Mesothelial cell of epicardium (in vitro differentiated cells): ENCODE measurements at places on chromosomes 1 and 21. TPM values are rescaled to one million over a fixed set of nuclear protein-coding genes. Genes with fewer than 3 reads are reported as not detected.

DNA sequence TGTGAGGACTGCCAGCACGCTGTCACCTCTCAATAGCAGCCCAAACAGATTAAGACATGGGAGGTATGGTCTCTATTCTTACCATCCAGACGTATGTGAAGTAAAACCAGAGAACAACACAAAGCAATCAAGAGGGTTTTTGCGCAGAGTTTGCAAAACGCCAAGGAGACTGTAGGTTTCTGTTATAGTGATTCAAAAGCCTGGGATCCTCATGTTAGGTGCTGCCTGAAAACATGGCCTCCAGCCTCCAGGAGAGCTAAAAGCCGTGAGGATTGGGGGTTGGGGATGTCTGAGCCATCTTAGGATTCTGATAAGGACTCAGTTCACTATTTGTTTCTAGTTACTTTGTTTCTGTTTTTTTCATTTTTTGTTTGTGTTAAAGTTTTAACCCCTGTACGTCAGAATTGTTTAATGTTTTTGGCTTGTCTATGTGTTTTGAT, 4.2 kb upstream of the CCT8 start:
- no peak overlapping the region for H3K4me3 ChIP-seq
- H3K27me3 ChIP-seq: no peaks in the 10 kb centered on the region
- DNase-seq: no peak
- H3K27ac ChIP-seq: no peak overlapping the region
- H3K36me3 ChIP-seq: no peaks in the 10 kb centered on the region

- H3K36me3 ChIP-seq: peaks cover 3% of the 10 kb centered on the region
- H3K27me3 ChIP-seq: no peaks in the 10 kb centered on the region
- DNase-seq: no peak
- no peak overlapping the region for H3K27ac ChIP-seq
Measured at GRCh38 chr1:11940260-11940921, 5.9 kb downstream of the PLOD1 start.

Gene IL19
- total RNA-seq: not detected in 3 replicates

Gene TMEM51
- total RNA-seq: 10.4 to 11.2 TPM (median 10.9 TPM) in 3 replicates

DNA sequence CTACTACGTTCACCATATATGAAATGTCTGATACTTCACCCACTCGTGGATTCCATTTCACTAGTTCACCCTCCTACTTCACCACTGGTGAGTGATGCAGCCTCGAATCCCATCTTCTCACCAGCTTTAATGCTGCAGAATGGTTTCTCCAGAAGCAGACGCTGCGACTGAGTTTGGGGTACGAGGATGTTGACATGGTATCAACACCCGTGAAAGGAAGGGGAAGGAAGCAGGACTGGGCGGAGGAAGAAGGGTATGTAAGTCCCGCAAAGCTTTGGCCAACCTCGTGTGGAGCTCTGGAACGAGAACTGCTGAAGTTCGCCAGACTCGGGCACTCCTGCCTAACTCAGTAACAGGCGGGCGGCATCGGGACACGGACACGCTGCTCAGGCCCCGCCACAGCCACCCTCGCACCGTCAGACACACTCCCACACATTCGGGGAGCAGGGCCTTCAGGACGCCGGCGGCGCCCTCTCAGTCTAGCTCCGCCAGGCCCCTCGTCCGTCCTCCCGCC, 833 bp upstream of the DIP2A start:
- peak overlapping the region; percentile 95 for H3K27ac ChIP-seq
- peak overlapping the region; percentile 79 for H3K4me3 ChIP-seq
- no peak for DNase-seq
- no peaks in the 10 kb centered on the region for H3K27me3 ChIP-seq
- H3K4me1 ChIP-seq: peaks cover 26% of the 10 kb centered on the region

Gene CROCC
- total RNA-seq: 81.3 to 86.4 TPM (median 86.1 TPM) in 3 replicates

DNA sequence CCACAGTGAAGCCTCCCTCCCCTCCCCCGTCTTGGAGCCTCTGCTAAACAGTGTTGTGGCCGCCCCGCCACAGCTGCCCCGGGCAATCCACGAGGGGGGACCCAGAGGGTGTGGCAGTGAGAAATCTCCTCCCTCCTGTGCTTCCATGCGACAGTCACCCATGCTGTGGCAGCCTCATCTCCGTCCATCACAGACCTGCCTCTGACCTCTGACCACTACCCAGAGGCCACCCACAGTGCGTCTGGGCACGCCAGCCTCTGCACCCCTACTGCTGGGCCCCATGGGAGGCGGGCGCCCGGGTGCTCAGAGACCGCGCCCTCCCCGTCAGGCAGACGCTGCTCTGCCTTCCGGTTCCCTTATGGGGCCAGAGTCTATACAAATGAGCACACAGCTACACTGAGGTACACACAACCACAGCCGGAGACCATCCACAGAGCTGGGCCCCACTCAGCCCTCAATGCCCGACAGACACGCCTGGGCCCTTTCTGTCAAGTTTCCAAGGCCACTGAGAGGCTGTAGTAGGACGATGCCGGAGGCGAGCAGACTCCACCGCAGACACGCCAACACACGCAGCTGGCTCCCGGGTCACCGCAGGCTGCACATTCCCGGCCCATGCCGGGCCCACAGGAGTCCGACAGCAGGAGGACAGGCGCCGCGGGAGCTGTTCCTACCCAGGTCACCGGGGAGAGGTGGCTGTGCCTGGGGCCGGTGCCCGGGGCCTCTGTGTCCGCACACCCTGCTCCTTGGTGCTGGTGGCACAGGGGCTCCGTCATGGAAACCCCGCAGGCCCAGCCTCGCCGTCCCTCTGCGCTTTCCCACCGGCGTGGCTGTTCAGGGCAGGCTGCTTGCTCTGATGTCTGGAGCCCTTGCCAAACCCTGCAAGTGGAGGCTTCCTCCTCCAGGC, 23.9 kb upstream of the TMEM52 start:
- no peak overlapping the region for H3K4me3 ChIP-seq
- no peaks in the 10 kb centered on the region for H3K36me3 ChIP-seq
- H3K27ac ChIP-seq: no peak overlapping the region
- peaks cover 4% of the 10 kb centered on the region for H3K4me1 ChIP-seq
- no peak for DNase-seq
- H3K27me3 ChIP-seq: peaks cover 12% of the 10 kb centered on the region

GRCh38 chr1:48200166-48200900, 22.2 kb upstream of the SLC5A9 start:
- H3K27ac ChIP-seq: no peak overlapping the region
- no peak overlapping the region for H3K4me3 ChIP-seq
- no peaks in the 10 kb centered on the region for H3K36me3 ChIP-seq

Gene KCNT2
- 25.6 to 26.4 TPM (median 26.0 TPM) in 3 replicates for total RNA-seq

DNA sequence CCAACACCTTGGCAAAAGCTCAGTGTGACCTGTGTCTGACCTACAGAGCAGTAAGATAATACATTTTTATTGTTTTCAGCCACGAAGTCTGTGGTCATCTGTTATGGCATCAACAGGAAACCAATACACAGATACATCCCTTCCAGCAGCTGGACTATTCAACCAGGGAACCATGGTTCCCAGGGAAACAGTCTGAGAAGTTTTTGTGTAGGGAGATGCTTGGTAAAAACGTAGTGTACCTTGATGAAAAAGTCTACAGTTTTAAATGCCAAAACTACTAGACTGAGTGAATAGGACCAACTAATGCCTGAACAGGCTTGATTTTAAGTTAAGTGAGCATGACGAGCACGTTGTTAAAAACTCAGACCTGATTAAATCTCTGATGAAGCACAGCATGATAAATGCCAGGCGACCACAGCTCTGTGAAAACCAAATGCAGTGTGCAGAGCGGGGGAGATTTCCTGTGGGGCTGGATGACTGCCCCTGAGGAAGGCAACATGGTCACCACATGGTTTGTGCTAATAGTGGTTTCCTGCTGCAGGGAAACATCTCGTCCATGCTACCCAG, 228.9 kb downstream of the TNR start:
- no peak for DNase-seq
- H3K4me1 ChIP-seq: no peaks in the 10 kb centered on the region
- H3K27me3 ChIP-seq: peaks cover 47% of the 10 kb centered on the region
- no peak overlapping the region for H3K27ac ChIP-seq
